ENCODE measurements at places on chromosomes 4 and X.

DNA sequence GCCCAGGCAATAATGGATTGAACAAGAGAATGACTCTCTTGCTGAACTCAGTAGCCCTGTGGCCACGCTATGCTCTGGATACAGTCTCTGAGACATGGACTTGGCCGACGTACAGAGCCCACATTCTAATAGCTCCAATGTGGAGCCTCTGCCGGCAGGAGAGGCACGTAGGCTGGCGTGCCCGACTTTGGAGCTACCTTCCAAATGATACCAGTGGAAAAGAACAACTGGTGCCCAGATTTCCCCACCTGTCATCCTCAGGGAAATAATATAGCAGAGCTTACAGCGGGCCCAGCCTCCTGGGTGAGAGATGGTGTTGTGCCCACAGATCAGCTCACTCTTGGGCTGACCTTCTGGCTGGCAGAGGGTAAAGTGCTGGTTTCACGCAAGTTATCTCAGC, 10.6 kb downstream of the NDP start:
- no peak for DNase-seq

GRCh38 chrX:101485212-101485949, at the start of gene ARMCX4:
TSS of gene ARMCX4 (plus strand) at chrX:101485456. CDS start at chrX:101488590, 3,134 bp downstream.
- DNase-seq = peak; percentile 42

GRCh38 chr4:1868293-1868692, 2.9 kb upstream of the NSD2 start:
- DNase-seq = no peak

DNA sequence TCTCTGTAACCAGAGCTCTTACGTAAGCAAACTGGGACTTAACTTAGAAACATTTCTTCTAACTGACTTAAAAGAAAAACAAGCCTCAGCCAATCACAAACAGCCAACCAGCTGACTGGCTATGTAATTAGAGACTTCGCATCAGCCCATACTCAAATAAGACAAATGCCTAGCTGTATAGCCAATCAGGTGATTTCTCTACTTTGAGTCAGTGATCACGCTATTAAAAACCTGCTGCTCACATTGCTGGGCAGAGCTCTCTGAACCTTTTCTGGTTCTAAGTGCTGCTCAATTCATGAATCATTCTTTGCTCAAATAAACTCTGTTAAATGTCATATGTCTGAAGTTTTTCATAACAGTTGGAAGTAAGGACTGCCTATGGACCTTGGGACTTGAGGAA, 9.9 kb upstream of the SMIM10L2A start:
- no peak for DNase-seq

- DNase-seq = peak; percentile 8
Observed at GRCh38 chrX:30060718-30061117, 154.6 kb upstream of the MAGEB2 start.

GRCh38 chr4:8819473-8820177, 52.0 kb downstream of the HMX1 start:
- no peak for DNase-seq

DNA sequence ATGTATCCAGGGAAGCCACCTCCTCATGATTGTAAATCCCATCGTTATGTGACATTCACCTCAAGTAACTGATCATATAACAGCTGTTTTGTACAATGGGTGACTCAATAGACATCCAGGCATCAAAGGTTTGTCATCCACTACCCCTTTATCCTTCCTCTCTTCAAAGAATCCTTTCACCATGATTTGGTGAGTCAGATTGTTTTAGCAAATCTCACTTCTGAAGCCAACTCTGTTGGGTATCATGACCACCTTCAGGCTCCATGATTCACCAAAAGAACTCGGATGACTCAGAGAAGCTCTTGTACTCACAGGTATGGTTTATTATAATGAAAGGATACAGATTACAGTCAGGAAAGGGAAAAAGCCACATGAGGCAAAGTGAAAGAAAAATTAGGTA, 132.1 kb downstream of the PWWP3B start:
- DNase-seq = no peak

DNA sequence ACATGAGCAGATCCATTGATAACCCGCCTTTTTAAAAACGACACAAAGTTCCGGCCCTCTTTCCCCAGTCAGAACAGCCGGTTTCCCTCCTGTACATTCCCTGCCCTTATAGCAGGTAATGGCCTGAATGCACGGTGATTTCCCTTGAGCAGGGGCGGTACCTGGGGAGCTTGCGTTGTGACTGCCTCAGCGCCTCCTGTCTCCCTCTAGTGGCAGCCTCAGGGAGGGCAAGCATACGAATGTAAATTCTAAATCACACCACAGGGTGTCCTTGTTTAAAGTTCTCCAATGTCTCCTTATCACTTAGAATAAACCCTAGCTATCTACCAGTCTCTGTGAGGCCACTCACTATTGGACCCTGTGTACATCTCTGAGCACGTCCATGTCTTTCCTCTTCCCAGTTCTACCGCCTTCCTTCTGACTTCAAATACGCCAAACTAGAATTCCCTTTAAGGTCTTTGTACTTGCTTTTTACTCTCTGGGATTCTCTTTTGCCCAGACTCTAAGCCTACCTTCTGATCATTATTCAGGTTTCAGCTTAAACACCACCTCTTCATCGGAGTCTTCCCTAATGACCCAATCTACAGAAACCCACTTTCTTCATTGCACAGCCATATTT, 18.4 kb upstream of the LDB2 start:
- peak; percentile 33 for DNase-seq

DNA sequence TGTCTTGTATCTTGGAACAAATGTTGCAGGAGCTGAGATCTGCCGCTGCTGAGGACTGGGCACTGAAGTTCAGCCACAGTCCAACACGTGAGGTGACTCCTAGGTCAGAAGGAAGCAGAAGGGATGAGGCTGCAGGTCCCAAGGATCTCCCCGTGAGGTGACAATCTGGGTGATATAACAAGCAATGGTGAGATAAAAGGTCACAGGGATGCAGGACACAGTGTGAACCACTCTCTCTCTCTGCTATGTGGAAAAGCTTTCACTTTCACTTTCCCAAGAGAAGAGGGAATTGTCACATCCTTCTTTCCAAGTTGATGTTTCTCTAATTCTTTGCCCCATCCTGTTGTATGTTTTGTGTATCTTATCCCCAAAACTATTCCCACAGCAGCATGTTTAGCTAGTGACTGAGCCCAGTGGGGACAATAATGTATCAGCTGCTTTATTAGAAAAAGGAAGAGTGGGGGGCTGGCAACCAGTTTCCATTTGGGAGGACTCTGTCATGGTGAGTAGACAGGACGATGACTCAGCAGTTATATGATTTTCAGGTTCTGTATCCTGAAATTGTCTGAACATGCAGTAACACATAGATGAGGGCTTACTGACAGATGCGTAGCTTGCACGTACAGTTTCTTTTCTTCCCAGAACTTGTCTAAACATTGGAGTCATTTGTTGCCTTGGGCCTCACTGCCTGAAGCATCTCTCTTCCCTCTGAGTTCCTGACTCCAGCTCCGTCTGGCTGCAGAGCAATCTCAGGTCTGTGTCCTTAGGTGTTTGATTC, 1415.8 kb upstream of the TENM3 start:
- no peak for DNase-seq
